ENCODE measurements at places on chromosomes 3 and 15. TPM values are rescaled to one million over a fixed set of nuclear protein-coding genes. Genes with fewer than 3 reads are reported as not detected.

Gene HESX1
- 0.89 TPM for total RNA-seq

Gene PP2D1
- total RNA-seq, result not detected

Gene GATM
- 159 TPM for total RNA-seq

Gene CLCN2
- 2.9 TPM for total RNA-seq

Gene ACAD11
- total RNA-seq, result 20.5 TPM

Gene FEZF2
- not detected for total RNA-seq

Gene CFAP100
- not detected for total RNA-seq

Gene MCTP2
- 17.2 TPM for total RNA-seq

Gene RETNLB
- not detected for total RNA-seq

Gene SLC22A13
- total RNA-seq, result 1.3 TPM

Gene ETV5
- total RNA-seq, result 28.6 TPM

Gene GUCA1C
- not detected for total RNA-seq

Gene CYP8B1
- total RNA-seq, result not detected

Gene PKM
- total RNA-seq, result 415 TPM

Gene NUP210
- total RNA-seq, result 5.4 TPM

Gene LRRC2
- total RNA-seq, result 3.7 TPM

Gene LEKR1
- total RNA-seq, result 1.6 TPM

Gene PIF1
- total RNA-seq, result 0.42 TPM

Gene RHOV
- total RNA-seq, result 46.9 TPM

Gene ALAS1
- total RNA-seq, result 33.2 TPM

Gene ERICH6
- not detected for total RNA-seq

Gene FRMD4B
- total RNA-seq, result 75.3 TPM

Gene IGSF10
- total RNA-seq, result 1.2 TPM

Gene CDC25A
- total RNA-seq, result 6.8 TPM

Gene LCTL
- total RNA-seq, result not detected

Gene CACNA2D3
- total RNA-seq, result 2.8 TPM

Gene GOLGA6L10
- total RNA-seq, result 2.9 TPM

Gene AMOTL2
- total RNA-seq, result 80.4 TPM

Gene CSPG4
- total RNA-seq, result 13.8 TPM

Data from suprapubic skin (tissue), 4 donors.